ENCODE measurements at places on chromosomes 3 and 15.

GRCh38 chr3:138890555-138891187 lies 55.9 kb upstream of the PIK3CB start:
- no peak for DNase-seq

DNA sequence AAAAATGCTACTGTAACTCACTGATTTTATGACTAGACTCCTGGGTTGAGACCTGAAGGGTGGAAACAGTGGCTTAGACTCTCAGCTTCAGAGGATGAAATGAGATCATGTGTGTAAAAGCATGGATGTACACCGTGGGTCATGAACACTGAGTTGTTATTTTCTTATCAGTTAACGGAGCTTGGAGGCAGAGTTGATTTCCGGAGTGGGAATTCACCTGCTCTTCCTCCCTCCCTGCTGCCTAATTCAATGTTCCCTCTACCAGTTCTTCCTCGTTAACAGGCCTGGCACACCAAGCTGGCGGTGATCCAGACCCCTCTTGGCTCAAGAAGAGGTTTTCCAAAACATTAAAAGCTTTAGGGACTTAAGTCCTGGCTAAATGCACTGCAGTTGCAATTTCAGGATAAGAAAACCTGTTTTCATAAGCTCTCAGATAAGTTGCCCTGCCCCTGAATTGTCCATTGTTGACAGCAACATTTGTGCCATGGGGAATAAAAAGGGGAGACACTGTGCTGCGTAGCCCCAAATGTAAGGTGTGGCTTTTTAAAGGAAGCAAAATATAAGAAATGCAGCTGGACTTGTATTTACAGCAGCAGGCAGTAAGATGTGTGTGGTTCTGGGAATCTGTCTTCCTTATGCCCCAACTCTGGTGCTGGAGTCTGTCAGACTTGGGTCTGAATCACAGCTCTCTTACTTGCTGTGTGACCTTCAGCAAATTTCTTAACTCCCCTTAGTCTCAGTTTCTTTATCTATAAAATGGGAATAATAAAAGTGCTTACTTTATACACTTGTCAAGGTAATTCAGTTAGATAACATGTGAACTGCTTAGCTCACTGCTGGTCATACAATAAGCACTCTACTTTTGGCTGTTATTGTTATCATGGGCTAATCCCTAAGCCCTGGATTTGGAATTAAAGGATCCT lies 9.9 kb downstream of the PDIA5 start:
- DNase-seq: no peak

GRCh38 chr3:171811295-171811912 lies 1.1 kb upstream of the PLD1 start:
- no peak for DNase-seq

DNA sequence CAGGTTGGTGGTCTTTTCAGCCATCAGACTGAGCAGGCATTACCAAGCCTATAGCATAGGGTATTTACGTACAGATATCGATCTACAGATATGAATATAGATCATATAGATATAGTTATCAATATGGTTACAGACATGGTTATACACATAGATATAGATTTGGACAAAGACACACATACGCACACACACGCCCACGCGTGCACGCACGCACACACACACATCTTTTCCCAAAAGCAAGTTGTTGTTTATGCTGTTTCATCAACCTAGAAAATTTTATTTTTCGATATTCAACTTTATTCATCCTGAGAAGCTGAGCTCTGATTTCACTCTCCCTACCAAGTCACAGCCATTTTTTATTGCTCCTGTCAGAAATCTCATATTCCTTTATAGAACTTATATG lies 309.1 kb downstream of the NLGN1 start:
- no peak for DNase-seq

GRCh38 chr15:41570764-41571163 lies 11.8 kb downstream of the TYRO3 start:
- no peak for DNase-seq
